ENCODE measurements at places on chromosomes 2 and 18. TPM values are rescaled to one million over a fixed set of nuclear protein-coding genes. Genes with fewer than 3 reads are reported as not detected.

IL36G gene
- not detected for total RNA-seq

AMER3 gene
- total RNA-seq, result 0.33 TPM

TTN gene
- 6.7 TPM for total RNA-seq

IL1RL1 gene
- 8.0 TPM for total RNA-seq

SF3B6 gene
- total RNA-seq, result 138 TPM

STEAP3 gene
- total RNA-seq, result 3.9 TPM

CCL20 gene
- not detected for total RNA-seq

KCNK3 gene
- 6.9 TPM for total RNA-seq

B3GNT7 gene
- 5.0 TPM for total RNA-seq

ESPNL gene
- total RNA-seq, result 2.0 TPM

MPV17 gene
- total RNA-seq, result 62.3 TPM

CELF4 gene
- 5.0 TPM for total RNA-seq

MBD5 gene
- 67.0 TPM for total RNA-seq

SPHKAP gene
- 0.33 TPM for total RNA-seq

LPIN2 gene
- 15.5 TPM for total RNA-seq

SPATA3 gene
- not detected for total RNA-seq

SPDYA gene
- total RNA-seq, result 0.66 TPM

SOX11 gene
- 3.1 TPM for total RNA-seq

SYT4 gene
- total RNA-seq, result 5.3 TPM

ALLC gene
- not detected for total RNA-seq

MARCHF4 gene
- total RNA-seq, result 0.14 TPM

SERPINB10 gene
- total RNA-seq, result not detected

SLC23A3 gene
- total RNA-seq, result 3.9 TPM

BOLL gene
- not detected for total RNA-seq

GPBAR1 gene
- total RNA-seq, result 5.6 TPM

SF3B1 gene
- 258 TPM for total RNA-seq

TMEM214 gene
- 33.9 TPM for total RNA-seq

CEP76 gene
- total RNA-seq, result 8.6 TPM

STARD7 gene
- total RNA-seq, result 88.5 TPM

BBS5 gene
- 9.4 TPM for total RNA-seq

WNT6 gene
- 2.6 TPM for total RNA-seq

RND3 gene
- 31.3 TPM for total RNA-seq

PROM2 gene
- total RNA-seq, result 1.1 TPM

PGAP1 gene
- total RNA-seq, result 7.8 TPM

IL1R1 gene
- total RNA-seq, result 52.2 TPM
